ENCODE measurements at places on chromosomes 1 and 21. TPM values are rescaled to one million over a fixed set of nuclear protein-coding genes. Genes with fewer than 3 reads are reported as not detected.

TSPEAR gene
- total RNA-seq, result 0.29 TPM

MUL1 gene
- total RNA-seq, result 4.0 TPM

SEMA4A gene
- 8.5 TPM for total RNA-seq

FOXJ3 gene
- total RNA-seq, result 56.9 TPM

CD1B gene
- total RNA-seq, result not detected

DENND2C gene
- total RNA-seq, result 0.89 TPM

SYCP1 gene
- not detected for total RNA-seq

FCRL2 gene
- total RNA-seq, result 2.5 TPM

ZSWIM5 gene
- total RNA-seq, result 3.0 TPM

RTCA gene
- 19.8 TPM for total RNA-seq

C1orf105 gene
- total RNA-seq, result not detected

GNG5 gene
- total RNA-seq, result 160 TPM

GRCh38 chr21:32562915-32563314 lies 22.4 kb downstream of the TCP10L start:
- H3K4me1 ChIP-seq, result no peaks in the 10 kb centered on the region
- H3K27me3 ChIP-seq, result no peaks in the 10 kb centered on the region
- H3K4me3 ChIP-seq, result no peak overlapping the region
- no peaks in the 10 kb centered on the region for H3K36me3 ChIP-seq
- no peak overlapping the region for H3K27ac ChIP-seq

DNA sequence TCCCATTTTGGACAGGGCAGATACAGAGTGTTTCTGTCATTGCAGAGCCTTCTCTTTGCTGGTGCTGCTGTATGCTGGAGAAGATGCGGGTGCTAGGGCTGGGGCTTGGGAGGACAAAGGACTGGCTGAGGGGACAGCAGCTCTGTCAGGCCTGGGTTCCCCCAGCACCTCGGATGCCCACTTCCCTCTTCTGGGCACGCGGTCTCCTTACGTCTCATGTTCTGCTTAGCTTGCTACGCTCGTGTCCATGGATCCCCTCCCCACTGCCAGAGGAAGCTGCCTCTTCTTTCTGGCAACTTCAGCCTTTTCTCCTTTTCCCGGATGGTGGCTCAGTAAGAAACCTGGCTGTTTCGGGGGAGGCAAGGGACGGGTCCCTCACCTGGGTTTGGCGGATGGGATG lies 75.7 kb downstream of the ARHGEF10L start:
- no peaks in the 10 kb centered on the region for H3K27me3 ChIP-seq
- no peak overlapping the region for H3K27ac ChIP-seq
- H3K4me1 ChIP-seq, result peaks cover 23% of the 10 kb centered on the region

GRCh38 chr1:61111084-61112004 lies 29.0 kb downstream of the NFIA start:
- H3K4me1 ChIP-seq, result peaks cover 44% of the 10 kb centered on the region
- peak; percentile 51 for DNase-seq
- no peak overlapping the region for H3K4me3 ChIP-seq
- H3K36me3 ChIP-seq, result no peaks in the 10 kb centered on the region
- H3K27ac ChIP-seq, result no peak overlapping the region

- peaks cover 27% of the 10 kb centered on the region for H3K27me3 ChIP-seq
- H3K27ac ChIP-seq, result peak overlapping the region; percentile 48
- DNase-seq, result no peak
- H3K4me1 ChIP-seq, result peaks cover 14% of the 10 kb centered on the region
- H3K4me3 ChIP-seq, result peak overlapping the region; percentile 26
Measured at GRCh38 chr1:3922201-3922725, 22.2 kb upstream of the C1orf174 start.

DNA sequence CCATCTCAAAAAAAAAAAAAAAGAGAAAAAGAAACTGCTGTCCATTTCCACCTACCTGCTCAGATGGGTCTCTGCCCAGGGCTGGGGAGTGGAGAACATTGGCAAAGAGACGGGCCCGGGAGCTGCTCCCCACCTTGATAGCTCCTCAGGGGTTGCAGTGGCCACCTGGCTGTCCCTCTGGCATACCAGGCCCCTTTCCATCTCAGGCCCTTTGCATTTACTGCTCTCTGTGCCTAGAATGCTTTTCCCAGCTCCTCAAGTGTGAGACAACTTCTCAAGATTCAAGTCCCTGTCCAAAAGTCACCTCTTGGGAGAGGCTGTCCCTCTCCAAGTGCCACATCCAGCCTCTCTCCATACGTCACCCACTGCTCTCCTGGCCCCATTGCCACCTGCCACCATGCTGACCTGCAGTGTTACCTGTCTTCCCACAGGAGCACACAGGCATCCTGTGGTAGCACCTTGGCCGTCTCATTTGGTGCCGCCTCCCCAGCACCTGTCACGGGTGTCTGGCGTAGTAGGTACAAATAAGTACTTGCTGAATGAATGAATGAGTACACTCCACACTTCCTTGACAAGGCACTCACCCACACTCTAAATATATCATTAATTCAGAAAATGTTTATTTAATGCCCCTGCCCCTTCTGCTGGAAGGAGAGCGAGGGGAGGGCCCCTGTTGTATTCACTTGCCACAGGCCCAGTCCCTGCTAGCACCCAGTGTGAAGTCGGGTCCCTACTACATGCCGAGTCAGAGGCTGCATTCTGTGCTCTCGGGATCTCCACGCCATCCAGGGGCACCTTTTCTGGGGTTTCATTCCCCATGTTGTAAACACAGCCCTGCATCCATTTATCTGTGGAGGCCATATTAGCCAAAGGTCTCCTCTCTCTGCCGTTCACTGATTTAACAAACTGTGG lies 48.8 kb downstream of the DISP3 start:
- no peak for DNase-seq
- H3K4me3 ChIP-seq, result no peak overlapping the region
- H3K36me3 ChIP-seq, result no peaks in the 10 kb centered on the region
- H3K27me3 ChIP-seq, result no peaks in the 10 kb centered on the region

DNA sequence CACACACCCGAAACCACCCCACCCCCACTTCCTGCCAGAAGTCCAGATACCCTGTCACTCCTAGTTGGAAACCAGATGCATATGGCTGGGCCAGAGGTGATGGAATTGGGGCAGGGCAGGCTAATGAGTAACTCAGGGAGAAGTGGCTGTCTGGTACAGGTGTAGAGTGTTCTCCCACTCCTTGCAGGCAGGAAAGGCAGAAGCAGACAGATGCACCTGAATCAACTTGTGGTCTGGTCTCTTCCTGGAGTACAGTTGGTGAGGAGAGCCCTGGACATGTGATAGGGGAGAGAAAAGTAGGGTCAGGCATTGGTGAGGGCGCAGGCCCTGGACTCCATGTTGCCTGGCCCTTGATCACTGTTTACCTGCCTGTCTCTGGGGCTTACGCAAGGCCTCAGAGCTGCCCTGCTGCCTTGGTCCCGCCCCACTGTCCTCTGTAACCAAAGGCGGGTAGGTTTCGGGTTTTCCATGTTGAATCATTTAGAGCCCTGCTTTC lies 2.5 kb downstream of the CGN start:
- H3K36me3 ChIP-seq, result peaks cover 4% of the 10 kb centered on the region
- peak overlapping the region; percentile 84 for H3K27ac ChIP-seq
- no peaks in the 10 kb centered on the region for H3K27me3 ChIP-seq

GRCh38 chr1:73782901-73783300 lies 415.1 kb downstream of the LRRIQ3 start:
- H3K27ac ChIP-seq, result no peak overlapping the region
- H3K4me3 ChIP-seq, result no peak overlapping the region
- no peaks in the 10 kb centered on the region for H3K4me1 ChIP-seq
- H3K27me3 ChIP-seq, result no peaks in the 10 kb centered on the region

DNA sequence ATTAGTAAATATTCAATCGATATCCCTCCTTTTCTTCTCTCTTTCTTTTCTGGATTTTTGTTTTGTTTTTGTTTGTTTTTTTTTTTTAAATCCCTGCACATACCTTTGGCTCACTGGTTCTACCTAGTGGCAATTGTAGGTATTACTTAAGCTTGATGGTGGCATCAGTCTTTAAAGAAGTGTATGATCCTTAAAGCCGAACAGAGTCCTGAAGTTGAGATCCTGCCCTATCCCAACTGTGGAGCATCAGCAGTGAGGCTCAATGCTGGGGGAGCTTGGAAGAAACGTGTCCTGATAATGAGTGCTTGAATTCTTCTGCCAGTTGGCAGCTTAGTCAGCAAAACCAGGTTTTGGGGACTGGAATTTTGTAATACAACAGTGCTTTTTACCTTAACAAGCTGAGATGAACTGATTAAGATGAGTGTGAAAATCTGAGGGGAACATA lies 60.8 kb downstream of the FASLG start:
- H3K27ac ChIP-seq, result no peak overlapping the region
- H3K27me3 ChIP-seq, result no peaks in the 10 kb centered on the region
- no peaks in the 10 kb centered on the region for H3K36me3 ChIP-seq
- no peak for DNase-seq
- H3K4me1 ChIP-seq, result no peaks in the 10 kb centered on the region
- H3K4me3 ChIP-seq, result no peak overlapping the region

DNA sequence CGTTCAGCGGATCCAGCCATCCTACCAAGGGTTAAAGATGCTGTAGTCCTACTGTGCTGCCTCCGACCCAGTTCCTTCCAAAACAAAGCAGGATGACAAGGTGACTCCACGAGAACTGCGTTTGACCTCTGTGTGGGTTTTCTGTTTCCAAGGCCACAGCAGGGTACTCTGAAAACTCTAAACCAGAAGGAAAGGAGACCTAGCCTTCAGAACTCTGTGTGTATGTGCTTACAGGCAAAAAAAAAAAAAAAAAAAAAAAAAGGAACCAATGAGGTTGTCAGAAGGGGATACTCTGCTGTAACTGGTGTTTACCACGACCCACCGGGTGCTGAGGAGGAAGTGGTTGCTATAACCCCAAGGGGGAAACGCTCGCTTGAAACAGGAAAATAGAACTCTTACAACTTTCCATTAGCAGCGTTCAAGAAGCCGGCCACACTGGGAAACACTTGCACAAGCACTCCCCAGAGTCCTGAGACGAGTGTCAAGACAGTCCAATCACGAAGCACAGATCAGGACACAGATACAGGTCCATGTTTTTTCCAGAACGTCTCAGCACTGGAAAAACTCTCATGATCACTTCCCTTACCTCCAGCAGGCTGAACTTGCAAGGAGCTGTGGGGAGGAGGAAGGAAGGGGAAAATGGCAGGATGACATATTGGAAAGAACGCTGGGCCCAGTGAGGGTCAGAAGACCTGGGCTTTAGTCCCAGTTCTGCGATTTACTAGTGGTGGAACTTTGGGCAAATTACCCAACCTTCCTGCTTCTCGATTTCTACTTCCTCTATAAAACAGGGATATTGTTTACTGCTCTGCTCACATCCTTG lies 64.0 kb downstream of the ITPKB start:
- no peaks in the 10 kb centered on the region for H3K27me3 ChIP-seq
- H3K4me1 ChIP-seq, result peaks cover 83% of the 10 kb centered on the region
- no peak overlapping the region for H3K4me3 ChIP-seq
- no peaks in the 10 kb centered on the region for H3K36me3 ChIP-seq
- peak; percentile 54 for DNase-seq

DNA sequence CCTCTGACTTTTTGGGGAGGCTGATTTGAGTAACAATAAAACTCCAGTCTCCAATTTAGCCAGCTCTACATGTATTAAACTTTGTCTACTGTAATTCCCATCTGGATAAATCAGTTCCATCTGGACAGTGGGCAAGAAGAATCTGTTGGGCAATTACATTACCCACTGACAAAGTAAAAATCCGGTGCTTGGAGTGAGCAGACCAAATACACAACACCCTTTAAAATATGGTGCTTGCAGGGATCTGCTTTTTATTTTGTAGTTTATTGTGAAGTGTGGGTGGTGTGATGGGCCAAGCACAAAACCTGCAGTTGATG lies 8.9 kb upstream of the CD55 start:
- H3K4me3 ChIP-seq, result no peak overlapping the region
- H3K27me3 ChIP-seq, result no peaks in the 10 kb centered on the region
- no peak overlapping the region for H3K27ac ChIP-seq
- DNase-seq, result no peak

DNA sequence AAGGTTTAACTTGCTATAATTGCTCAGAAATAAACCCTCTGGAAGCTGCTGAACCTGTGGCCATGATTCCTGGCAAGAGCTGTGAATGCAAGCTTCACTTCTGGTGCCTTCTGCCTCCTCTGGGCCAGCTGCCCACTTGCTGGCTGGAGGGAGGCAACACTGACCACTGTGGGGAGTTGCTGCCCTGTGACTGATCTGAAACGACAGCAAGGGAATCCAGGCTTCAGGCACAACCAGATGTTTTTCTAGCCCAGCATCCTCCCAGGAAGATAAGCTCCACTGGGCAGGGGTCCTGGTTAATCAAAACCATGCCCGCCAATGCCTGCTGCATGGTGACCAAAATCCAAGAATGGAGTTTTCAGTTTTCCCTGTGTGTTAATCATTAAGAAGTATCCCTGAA lies 180.0 kb upstream of the HMGB4 start:
- H3K4me1 ChIP-seq, result no peaks in the 10 kb centered on the region
- H3K36me3 ChIP-seq, result no peaks in the 10 kb centered on the region
- H3K27ac ChIP-seq, result no peak overlapping the region
- H3K4me3 ChIP-seq, result no peak overlapping the region
- no peak for DNase-seq

DNA sequence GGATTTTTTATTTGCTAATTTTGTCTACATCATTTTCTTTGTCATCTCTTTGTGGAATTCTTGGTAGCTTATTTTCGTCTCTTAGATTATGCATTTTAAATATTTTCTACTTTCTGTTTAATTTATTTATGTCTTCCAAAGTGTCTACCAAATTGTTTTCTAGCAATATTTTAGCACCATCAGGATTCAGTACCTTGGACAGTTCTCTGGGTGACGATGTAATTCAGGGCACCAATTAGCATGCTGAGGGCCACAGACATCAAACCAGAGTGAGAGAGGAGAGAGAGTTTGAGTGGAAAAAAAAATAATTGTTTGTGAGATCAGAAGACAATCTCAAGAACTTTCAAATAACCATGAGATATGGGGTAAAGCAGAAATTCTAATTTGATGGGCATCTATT lies 169.8 kb upstream of the CXADR start:
- H3K4me1 ChIP-seq, result no peaks in the 10 kb centered on the region
- no peaks in the 10 kb centered on the region for H3K27me3 ChIP-seq
- DNase-seq, result no peak
- no peak overlapping the region for H3K27ac ChIP-seq
- H3K36me3 ChIP-seq, result no peaks in the 10 kb centered on the region

GRCh38 chr1:14149431-14149830 lies 449.1 kb upstream of the KAZN start:
- H3K36me3 ChIP-seq, result no peaks in the 10 kb centered on the region
- DNase-seq, result no peak
- H3K4me1 ChIP-seq, result no peaks in the 10 kb centered on the region
- H3K27ac ChIP-seq, result no peak overlapping the region
- H3K4me3 ChIP-seq, result no peak overlapping the region

DNA sequence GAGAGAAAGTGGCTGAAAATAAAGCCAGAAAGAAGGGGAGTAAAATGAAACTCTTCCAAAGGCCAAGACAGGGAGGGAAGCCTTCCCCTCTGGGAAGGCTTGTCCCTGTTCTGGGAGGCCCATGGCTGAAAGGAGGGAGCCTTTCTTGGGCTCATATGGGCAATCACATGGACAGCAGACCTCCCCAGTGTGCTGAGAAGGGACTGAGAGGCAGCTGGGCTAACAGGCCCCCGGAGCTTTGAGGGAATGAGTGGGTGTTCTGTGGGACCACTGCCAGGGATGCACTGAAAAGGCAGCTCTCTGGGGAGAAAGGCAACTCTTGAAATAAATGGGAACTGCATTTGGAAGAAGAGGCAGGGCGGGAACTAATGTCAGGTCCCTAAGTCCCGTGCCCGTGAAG lies 39.1 kb downstream of the KANK4 start:
- DNase-seq, result peak; percentile 54
- no peaks in the 10 kb centered on the region for H3K27me3 ChIP-seq
- no peaks in the 10 kb centered on the region for H3K4me1 ChIP-seq
- H3K27ac ChIP-seq, result no peak overlapping the region
- no peak overlapping the region for H3K4me3 ChIP-seq

All from stomach (tissue), 19 donors.